ENCODE measurements at places on chromosomes 1 and 21.

DNA sequence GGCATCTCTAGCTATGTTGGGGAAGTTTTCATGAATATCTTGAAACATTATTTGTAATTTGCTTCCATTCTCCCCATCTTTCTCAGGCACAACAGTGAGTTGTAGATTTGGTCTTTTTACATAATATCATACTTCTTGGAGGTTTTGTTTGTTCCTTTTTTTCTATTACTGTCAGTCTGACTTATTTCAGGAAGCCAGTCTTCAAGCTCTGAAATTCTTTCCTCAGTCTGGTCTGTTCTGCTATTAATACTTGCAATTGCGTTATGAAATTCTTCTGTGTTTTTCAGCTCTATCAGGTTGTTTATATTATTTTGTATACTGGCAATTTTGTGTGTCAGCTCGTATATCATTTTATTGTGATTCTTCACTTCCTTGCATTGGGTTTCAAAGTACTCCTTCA, 424.6 kb upstream of the PTBP2 start:
- no peak for DNase-seq

DNA sequence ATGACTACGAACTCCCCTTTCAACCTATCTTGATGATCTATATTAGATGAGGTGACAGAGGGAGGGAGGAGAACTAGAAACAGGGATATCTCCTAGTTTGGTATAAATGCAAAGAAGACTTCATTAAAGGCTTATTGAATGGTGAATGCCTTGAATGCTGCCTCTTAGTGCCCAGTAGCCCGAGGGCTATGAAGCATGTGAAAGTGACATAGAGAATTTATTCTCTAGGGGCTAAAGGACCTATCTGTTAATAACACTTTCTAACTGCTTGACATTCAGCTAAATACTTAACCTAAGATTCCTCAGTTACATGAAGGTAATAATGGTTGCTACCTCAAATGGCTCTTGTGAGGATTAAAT, 764.1 kb downstream of the LTN1 start:
- DNase-seq = peak; percentile 59

- DNase-seq = peak; percentile 81
These were observed 84.9 kb upstream of the SLC44A3 start for GRCh38 chr1:94734963-94735901.

DNA sequence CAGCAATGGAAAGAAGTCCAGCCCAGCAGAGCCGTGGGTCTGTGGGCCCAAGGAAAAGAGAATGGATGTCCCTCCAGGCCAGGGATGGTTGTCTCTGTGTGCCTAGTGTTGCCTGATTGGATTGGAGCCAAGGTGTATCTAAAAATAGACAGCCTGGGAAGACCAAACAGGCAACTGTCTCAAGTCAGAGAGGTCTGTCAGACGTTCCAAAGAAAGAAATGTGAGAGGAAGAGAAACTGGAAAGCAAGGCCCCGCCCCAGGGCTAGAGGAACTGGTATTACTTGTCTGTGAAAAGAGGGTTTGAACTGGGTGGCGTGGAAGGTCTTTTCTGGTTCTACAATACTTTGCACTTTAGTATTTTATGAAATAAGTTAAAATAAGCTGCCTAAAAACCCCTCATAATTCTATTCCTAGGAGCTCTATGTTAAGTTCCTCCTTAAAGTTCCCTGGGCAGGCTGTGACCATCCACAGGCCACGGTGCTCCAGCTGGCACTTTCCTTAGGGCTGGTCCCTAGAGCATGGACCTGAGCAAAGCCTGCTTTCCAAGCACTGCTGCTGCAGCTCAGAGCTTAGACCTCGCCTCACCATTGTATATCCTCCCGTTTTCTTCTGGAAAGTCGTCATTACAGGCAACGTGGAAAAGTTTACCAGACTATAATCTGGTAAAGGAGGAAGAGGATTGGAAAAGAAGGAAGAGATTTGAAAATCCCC, 151.6 kb downstream of the DISC1 start:
- peak; percentile 67 for DNase-seq

GRCh38 chr1:2228694-2229036, 546 bp downstream of the SKI start:
- DNase-seq = no peak

DNA sequence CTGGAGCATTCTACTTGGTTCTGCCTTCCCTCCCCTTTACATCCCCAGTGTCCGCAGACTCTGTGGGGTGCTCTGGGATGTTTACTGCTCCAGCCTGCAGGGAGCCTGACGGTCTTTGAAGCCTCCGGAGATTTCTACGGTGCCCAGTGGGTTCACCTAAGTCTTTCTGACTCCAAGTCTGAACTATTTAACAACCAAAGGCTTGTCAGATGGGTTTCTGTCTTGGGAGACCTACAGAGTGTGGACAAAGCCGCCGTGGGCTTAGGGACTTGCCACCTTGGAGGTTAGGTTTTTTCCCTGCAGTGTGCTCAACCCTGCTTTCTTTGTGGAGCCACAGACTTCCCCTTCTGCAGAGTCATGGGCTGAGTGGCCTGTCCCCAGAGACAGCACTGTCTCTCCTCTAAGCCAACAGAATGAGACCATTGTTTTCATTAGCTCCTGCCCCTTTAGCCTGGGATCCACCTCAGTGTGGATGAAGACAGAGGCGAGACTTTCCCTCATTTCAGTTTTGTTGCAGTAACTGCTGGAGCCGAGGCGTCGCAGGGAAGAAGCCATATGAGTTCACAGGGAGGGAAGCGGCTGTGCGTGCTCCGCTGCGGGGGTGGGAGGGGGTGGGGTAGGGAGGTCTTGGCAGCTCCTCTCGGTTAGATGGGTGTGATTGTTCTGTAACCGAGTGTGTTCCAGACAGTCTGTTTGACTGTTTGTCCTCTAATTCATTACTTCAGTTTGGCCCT, 120.7 kb downstream of the CNIH3 start:
- peak; percentile 93 for DNase-seq

- no peak for DNase-seq
These were observed 43.7 kb upstream of the EPS8L3 start for GRCh38 chr1:109807402-109807801.

DNA sequence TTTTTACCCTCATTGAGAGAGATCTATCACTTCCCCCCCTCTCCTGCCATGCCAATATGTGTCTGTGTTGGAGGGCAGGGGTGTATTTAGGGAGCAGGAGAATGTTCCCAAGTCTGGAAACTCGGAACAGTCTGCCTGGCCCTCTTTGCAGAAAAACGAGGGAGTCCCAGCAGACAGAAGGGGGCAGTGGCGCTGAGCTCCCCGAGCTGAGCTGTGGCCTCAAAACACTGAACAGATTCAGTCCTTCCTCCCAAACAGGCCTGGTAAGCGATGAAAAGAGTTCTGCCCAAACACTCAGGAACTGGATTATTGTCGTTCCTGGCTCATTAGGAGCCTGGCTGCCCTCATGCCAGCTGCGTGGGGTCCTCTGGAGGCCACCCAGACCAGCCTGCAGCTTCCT, 981 bp downstream of the CLDN14 start:
- DNase-seq = no peak

DNA sequence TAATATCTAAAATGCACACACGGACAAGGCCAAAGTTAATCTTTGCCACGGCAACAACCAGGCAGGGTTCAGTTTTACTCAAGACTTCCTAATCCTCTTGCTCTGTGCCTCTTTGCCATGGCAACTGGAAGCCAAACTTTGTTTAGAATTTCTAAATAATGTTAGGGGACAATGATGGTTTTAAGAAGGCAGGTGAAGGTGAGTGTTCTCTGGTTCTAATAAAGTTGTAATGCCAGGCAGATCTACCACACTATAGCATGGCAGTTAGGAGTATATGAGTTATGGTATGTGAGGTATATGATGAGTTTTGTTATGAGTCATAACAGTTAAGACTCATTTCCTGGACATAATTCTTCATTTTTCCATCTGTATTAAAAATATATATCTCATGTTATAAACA, 2.7 kb downstream of the PTPRC start:
- no peak for DNase-seq

- no peak for DNase-seq
These were observed 59.2 kb downstream of the CD34 start for GRCh38 chr1:207851696-207852095.

DNA sequence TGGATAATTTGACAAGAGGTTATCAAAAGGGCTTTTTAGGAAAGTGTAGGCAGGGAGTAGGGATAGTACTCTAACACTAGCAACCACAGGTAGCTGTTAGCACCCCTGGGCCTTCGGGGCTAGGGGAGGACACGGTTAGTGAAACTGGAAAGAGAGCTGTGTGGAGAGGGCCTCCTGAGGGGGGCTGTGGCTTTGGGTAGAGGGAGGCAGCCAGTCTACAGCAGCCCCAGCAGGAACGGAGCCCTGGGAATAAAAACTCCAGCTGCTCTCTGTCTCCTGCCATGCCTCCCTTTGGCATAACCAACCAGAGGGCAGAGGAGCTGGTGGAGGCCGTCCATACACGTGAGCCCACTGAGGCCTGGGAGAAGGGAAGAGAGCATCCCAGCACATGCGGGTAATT, 223.2 kb downstream of the FOXD2 start:
- no peak for DNase-seq

DNA sequence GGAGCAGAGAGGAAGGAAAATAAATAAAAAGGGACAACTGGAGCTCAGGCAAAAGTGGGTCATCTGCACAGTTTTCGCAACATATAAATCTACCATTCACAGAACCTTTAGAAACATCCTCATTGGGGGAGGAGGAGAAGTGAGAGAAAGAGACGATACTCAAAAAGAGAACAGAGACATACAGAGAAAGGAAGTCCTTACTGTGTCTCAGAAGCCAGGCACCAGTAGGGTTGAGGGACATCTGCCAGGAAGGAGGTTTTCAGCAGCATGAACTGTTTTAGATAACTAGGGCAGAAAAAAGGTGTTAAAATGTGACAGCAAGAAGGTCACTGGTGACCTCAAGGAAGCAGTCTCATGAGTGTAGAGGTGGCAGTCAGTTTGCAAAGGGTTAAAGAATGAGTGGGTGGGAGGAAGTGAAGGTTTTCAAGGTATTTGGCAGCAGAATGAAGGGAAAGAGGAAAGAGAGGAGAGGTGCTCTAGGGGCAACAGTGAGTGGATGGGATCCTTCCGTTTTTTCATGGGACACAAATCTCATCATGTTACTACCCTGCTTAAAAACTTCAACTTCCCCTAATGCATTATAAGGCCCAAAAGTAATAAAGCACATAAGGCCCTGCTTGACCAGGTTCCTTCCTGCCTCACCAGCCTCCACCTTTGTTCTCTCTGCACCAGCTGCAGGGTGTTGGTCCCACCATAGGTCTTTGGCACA, 9.5 kb downstream of the JAK1 start:
- DNase-seq = no peak

GRCh38 chr1:22177354-22178003, 34.6 kb upstream of the WNT4 start:
- no peak for DNase-seq

DNA sequence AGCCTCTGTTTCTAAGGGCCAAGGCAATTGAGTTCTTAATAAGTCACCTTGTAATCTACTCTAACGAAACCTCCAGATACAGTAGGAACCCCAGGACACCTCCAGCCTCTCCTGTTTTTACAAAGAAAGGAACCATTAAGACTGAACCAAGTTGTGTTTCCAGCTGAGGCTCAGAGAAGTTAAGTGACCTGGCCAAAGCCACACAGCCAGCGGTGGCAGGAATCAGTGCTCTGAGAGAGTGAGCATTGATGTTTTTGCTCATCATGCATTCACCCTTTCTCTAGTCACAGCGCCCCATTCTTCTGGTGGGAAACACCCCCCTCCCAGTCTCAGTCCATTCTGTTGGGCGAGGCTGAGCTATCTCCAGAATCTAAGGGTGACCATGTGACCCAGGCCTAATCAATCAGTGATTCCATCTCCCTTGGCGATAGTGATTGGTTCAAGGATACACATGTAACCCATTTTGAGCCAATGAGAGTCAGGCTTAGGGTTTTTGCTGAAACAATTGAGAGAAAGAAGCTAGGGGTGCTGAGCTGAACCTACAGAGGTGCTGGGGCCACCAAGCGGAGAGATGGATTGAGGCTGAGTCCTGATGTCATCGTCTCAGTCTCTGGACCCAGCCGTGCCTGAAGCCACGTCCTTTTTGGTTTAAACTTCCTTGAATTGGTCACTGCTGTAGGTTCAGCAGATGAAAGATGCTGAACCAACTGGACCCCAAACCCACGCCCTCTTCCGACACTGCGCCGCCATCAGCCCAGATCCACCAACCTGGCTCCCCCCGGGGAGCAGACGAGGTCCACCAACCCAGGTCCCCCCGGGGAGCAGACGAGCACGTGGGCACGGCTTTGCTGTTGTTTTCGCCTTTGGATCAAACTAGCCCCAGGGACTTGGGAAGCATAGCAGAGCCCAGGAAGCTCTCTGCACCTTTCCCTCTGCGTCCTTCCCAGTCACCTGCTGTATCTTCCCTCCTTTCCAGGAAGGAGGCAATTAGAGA, 28.0 kb upstream of the RERE start:
- DNase-seq = no peak

DNA sequence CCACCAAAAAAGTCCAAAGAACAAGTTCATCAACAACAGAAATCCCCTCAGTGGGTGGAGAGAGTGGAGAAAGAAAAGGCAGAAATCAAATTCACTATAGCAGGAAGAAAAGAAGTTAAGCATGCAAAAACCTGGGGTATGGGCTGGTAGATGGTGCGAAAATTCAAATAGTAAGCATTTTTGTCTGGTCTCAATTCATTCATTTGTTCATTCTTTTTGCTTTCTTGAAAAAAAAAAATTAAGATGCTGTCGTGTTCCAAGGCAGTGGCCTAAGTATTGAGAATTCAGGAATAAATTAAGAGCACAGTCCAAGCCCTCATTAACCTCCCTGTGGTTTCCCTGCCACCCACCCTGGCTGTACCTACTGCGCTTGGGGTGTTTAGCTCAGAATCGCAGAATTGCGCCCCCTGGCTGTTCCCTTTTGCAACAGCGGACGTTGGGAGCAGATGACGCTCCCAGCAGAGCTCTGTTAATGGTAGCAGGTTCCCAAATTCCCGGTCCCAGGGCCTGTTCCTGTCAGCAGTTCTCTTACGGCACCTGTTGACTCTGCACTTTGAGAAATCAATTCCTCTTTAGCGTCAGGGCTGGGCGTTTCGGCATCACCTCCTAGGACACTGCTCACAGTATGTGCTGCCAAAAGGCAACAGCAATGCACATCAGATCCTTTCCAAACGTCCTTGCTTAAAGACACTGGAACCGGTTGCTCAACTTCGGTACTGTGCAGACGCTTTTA, 34.0 kb upstream of the SSX2IP start:
- peak; percentile 69 for DNase-seq

- DNase-seq = no peak
These were observed 35.1 kb downstream of the UAP1 start for GRCh38 chr1:162596514-162597170.

DNA sequence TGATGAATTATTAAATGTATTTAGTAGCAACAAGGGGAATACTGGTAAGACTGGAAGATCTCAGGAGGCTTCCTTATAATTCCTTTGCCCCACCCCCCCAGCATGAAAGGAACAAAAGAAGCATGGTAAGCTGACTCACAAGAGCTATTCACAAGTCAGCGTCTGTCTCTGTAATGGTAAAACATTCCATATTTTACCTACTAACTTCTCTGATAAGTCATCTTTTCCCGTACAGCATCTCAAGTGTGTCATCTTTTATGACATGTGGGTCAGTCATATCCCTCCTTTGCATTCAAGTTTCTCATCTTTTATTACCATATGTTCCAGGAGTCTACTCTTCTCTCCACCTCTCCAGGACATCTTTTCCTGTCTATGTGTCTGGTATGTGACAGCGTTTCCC, 241.3 kb downstream of the PLA2G4A start:
- DNase-seq = peak; percentile 18

Measured in SK-MEL-5 (cell line).